C1 segment of cervical spinal cord (tissue), 14 donors: ENCODE measurements at places on chromosomes 13 and 19.

DNA sequence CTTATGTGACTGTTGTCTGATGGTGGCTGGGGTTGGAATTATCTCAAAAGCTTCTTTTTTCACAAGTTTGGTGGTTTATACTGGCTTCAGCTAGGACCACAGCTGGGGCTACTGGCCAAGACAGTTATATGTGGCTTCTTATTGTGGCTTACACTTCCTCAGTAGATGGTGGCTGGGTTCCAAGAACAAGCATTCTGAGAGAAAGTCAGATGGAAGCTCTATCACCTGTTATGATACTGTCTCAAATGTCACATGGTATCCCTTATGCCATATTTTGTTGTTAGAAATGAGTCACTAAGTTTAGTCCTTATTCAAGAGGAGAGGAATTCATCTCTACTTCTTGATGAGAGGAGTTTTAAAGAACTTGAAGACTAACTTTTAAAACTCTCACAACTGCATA is 41.6 kb downstream of the NDFIP2 start:
- no peak for DNase-seq

DNA sequence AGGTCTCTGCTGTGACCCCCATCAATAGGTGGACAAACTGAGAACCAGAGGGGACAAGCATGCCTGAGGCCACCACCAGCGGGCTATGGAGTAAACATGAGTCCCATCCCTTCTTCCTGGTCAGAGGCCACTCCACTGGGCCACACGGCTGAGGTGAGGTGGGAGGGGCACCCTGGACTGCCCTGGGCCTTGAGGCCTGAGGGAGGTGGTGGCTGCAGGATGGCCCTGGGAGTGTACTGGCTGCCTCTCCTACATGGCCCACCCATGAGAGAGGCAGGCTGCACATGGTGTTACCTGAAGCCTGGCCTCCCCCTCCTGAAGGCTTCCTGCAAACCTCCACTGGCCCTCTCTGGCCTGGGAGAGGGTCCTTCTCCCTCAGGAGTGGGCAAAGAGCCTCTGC is 222.4 kb downstream of the TUBA3C start:
- DNase-seq: no peak

DNA sequence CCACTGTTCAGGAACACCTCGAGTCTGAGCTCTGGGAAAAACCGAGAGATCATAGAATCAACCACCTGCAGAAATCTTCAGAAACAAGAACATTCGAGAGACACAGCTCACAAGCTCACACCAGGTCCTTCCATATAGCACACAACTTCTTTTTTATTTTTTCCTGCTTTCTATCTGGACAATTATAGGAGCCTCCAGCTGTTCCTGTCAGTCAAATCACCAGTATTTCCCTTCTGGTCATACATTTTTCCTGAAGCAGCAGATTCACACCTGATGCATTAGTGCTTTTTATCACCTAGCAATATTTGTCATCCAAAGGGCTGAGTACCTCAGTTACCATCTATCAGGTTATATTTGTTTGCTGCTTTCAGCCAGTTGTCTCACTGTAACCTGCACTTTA is 323.5 kb downstream of the FOXO1 start:
- DNase-seq: no peak

GRCh38 chr13:51906581-51906980 is 44.8 kb downstream of the CCDC70 start:
- no peak for DNase-seq

- no peak for DNase-seq
These were observed 2.5 kb downstream of the ZC3H4 start for GRCh38 chr19:47111006-47111621.

DNA sequence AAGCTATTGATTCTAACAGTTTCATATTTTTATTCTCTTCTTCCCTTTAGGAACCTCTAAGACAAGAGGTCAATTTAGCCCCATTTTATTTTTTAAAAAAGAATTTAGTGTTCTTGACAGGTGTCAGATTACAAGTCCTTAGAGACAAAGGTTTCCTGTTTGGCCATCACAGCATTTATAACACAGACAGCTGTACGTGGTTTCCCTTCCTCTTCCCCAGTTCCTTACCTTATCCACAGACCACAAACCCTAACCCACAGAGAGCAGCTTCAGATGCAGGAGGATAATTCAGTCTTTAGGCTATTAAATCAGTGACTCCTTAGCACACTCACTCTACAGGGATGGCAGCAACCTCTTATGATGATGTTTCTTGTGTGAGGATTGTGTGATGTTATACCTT is 1210.1 kb downstream of the DIAPH3 start:
- no peak for DNase-seq
